Fibroblast of the aortic adventitia (primary cell): ENCODE measurements at places on chromosomes 3 and 15. TPM values are rescaled to one million over a fixed set of nuclear protein-coding genes. Genes with fewer than 3 reads are reported as not detected.

The MYO5C gene
- 0.36 TPM in 1 of 2 replicates, not detected in the other for total RNA-seq

The PLSCR5 gene
- not detected in 2 replicates for total RNA-seq

The LSAMP gene
- 9.8 and 10.7 TPM in 2 replicates for total RNA-seq

The STX19 gene
- total RNA-seq: not detected in 2 replicates

The ARGFX gene
- not detected in 2 replicates for total RNA-seq

The MAGEL2 gene
- total RNA-seq: under 0.01 and 0.08 TPM in 2 replicates

The STRIT1 gene
- not detected in 2 replicates for total RNA-seq

The ROBO2 gene
- total RNA-seq: under 0.01 and 1.2 TPM in 2 replicates

The TEX55 gene
- not detected in 2 replicates for total RNA-seq

The CACNA2D3 gene
- total RNA-seq: 0.45 TPM in 1 of 2 replicates, not detected in the other

The ACOX2 gene
- total RNA-seq: 19.2 and 29.5 TPM in 2 replicates

The BSN gene
- total RNA-seq: 0.08 and 0.27 TPM in 2 replicates

The CCRL2 gene
- total RNA-seq: 0.54 TPM in 1 of 2 replicates, not detected in the other

The SAMMSON gene
- not detected in 2 replicates for total RNA-seq

The PEX5L gene
- total RNA-seq: 0.27 and 1.7 TPM in 2 replicates

The DMXL2 gene
- 26.6 and 29.5 TPM in 2 replicates for total RNA-seq

The MTFMT gene
- total RNA-seq: 14.1 and 19.2 TPM in 2 replicates

The SLC15A2 gene
- total RNA-seq: 0.18 and 0.25 TPM in 2 replicates

The TUSC7 gene
- not detected in 2 replicates for total RNA-seq

The MNS1 gene
- total RNA-seq: 3.8 and 7.0 TPM in 2 replicates

The WNT5A gene
- total RNA-seq: 5.8 and 42.4 TPM in 2 replicates

The FILIP1L gene
- total RNA-seq: 15.2 and 34.3 TPM in 2 replicates

The SNURF gene
- total RNA-seq: 5.9 and 8.7 TPM in 2 replicates

The SH2D7 gene
- total RNA-seq: not detected in 2 replicates

The HRG gene
- not detected in 2 replicates for total RNA-seq

The CLRN1 gene
- not detected in 2 replicates for total RNA-seq

The TPRG1 gene
- total RNA-seq: 0.45 and 8.6 TPM in 2 replicates

The RFT1 gene
- 13.9 and 15.4 TPM in 2 replicates for total RNA-seq

The SMCO1 gene
- not detected in 2 replicates for total RNA-seq
